ENCODE measurements at places on chromosomes 1 and 21.
A peak's percentile ranks its signal among the peaks of the same experiment; 100 is the strongest.

DNA sequence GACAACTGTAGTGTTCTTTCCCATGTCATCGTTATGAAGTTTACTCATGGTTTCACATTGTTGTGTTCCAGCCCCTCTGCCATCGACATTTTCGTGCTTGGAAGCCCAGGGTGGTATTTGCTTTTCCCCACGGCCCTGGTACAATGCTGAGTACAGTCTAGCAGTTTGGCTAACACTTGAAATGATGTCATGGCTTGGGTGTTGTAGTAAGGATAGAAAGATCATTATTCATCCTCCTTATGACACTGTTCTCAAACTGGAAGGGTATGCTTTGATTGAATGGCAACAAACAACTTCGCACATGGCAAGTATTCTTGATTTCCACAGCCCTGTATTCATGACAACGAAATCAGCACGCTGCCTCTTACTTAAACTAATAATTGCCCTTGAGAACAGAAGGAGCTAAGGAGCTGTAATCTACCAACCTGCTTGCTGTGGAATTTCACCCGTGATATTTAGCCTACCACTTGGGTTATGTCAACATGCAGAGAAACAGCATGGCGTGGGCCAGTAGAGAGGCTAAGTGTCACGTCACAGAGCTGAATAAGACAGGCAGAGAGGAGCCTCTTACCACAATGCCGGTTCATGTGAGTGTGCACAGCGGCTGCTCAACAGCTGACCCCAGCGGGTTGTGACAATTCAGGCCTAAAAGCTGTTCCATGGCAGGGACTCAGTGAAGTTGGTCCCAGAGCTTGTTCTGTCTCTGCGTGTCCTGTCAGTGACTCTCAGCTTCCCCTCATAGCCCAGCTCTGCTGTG is 73.9 kb downstream of the KCNJ6 start:
- no peak for DNase-seq

DNA sequence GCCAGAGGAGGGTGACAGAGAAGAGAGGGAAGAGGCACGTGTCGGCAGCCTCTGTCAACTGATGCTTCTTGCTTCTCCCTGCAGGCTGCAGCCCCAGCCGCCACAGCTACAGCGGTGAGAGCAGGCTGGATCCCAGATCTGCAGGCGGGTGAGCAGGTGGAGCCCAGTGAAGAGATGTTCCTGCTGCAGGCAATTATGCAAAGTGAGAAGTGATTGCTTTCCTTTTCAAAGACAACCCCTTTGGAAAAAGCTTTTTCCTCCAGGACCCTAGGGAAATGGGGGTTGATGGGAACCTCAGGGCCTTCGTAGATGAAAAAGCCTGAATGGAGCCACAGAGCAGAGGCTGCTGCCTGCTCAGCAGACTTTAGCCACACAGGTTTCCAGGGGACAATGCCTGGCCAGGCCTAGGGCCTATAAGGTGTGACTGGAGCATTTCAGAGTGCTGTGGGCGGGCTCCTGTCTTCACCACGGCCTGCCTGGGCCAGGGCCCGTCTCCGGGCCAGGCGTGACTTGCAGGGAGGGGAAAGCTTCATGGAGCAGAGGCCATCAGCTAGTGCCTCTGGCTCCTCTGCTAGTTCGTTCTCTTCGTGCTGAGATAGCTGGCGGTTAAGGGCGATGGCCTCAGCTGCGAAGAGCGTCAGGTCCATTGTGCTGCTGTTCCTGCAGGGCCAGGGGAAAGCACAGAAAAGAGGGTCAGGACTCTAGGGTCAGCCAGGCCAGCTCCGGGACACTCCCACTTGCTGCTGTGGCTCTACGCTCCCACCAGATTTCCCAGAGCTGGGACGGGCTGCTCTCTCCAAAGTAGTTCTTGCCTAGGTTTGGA is 6.9 kb upstream of the KNCN start:
- no peak for DNase-seq

- no peak for DNase-seq
Observed at GRCh38 chr1:231337043-231337471, 595 bp downstream of the EXOC8 start.

DNA sequence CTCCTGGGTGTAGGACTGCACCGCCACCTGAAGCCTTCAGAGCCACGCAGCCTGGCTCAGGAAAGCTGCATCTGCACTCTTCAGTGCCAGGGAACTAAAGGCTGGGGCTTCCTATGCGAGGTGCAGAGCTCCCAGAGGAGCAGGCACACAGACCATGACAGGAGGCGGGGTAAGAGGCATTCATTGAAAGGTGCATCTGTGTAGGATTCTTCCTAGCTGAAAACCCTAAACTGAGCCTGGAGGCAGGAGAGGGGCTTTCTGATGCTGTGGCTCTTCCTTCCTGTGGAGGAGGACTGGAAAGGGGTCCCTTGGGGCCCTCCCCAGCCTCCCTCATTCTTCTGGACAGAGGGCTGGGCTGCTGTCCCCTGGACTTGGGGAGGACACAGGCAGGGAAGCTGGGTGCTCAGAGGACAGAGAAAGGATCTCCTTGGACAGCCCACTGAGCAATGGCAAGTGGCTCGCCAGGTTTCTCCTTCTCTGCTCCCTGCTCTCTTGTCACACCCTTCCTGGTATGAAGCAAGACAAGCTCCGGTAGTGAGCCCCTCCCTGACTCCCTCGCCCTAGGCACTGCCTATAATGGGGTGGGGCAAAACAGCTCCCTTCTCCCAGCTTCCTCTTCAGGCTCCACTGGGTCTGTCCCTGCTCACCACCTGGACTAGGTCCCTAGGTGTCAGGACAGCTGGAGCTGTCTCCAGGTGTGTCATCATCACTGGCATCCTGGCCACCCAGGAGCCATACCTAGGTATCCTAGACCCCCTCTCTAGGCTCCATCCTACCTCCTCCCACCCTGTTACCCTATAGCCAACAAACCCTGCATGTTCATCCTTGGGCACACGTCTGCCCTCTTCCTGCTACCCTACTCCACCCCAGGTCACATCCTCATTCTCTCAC is 20.0 kb downstream of the S100A6 start:
- DNase-seq, result peak; percentile 17

DNA sequence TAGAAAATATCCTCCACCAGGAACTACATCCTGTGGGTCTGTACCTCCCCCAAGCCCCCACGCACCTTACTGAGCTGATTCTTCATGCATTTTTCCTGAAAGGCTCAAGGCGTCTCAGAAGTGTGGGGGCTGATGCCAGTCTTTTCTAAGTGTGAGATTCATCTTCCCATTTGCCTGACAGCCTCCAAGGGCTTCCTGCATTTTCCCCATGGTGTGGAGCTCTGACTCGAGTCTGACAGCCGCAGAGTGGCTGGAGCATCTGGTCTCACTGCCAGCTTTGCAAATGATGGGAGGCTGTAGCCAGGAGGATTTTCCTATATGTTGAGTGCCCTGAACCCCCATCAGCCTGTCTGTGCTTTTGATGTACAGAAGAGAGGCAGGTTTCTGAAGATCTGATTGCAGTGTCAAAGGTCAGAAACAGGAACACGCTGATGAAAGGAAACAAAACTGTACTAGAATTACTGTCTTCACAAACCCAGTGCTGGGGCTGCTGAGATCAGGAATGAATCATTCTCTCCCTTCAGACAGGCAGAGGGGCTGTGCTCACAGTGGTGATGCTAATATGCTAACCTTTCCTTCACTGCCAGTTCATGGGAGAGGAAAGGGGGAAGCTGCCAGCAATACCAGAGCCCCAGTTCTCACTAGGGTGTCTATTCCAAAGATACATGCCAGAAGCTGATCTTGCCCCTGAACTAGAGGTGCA is 201.5 kb upstream of the C1orf174 start:
- peak; percentile 4 for DNase-seq

- no peak for DNase-seq
Observed at GRCh38 chr1:8370905-8371315, 53.0 kb downstream of the SLC45A1 start.

DNA sequence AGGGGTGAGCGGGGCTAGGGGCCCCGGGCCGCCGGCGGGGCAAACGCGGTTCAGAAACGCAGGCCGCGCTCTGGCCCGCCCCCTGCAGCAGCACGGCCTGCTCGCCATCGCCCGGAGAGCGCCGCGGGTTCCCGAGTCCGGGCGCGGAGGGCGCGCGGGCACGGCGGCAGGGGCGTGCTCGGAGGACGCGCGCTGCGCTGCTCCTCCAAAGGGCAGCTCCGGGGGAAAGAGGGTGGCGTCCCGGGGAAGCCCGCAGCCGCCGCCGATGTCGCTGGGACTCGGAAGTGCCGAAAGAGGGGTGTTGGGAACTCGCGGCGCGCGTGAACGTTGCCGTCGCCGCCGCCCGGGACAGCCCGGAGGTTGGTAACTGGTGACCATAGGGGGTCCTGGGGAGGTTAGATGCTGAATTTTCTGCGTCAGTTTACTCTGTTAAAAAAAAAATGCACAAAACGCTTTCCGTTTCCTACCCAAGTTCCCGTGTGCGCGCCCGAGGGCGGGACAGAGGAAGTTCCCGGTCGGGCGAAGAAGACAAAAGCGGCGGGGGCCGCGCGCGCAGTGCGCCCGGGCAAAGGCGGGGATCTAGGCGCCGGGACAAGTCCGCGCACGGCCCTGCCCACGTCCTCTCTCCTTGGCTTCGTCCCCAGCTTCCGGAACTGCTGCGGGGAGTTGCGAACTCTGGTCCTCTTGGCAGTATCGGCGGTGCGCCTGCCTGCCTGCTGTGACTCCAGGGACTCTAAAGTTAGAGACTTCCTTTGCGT is at the start of gene HHAT:
Gene HHAT (plus strand): TSS at position 157 of the 758 bp plus-strand sequence. CDS start 20,074 bp downstream, outside the sequence.
- DNase-seq, result peak; percentile 86

- no peak for DNase-seq
Observed at GRCh38 chr1:157955857-157956256, 37.6 kb upstream of the KIRREL1 start.

DNA sequence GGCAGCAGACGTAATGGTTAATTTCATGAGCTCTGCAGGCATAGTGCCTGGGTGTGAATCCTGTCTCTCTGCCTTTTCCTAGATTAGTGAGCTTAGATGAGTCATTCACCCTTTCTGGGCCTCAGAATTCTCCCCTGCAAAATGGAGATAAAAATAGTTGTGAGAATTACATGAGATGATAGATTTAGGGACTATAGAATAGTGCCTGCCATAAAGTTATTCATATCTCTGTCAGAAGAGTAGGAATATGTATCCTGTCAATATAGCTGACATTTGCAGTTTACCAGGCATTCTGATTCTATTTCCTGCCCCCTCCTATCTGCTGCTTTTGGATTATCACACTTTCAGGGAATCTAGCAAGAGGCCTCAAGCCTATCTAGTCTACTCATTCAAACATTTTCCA is 112.0 kb downstream of the PDE4B start:
- no peak for DNase-seq

- no peak for DNase-seq
Observed at GRCh38 chr21:34092262-34092921, 19.0 kb downstream of the MRPS6 start.

GRCh38 chr1:204094856-204095634 is 22.1 kb downstream of the SOX13 start:
- no peak for DNase-seq

DNA sequence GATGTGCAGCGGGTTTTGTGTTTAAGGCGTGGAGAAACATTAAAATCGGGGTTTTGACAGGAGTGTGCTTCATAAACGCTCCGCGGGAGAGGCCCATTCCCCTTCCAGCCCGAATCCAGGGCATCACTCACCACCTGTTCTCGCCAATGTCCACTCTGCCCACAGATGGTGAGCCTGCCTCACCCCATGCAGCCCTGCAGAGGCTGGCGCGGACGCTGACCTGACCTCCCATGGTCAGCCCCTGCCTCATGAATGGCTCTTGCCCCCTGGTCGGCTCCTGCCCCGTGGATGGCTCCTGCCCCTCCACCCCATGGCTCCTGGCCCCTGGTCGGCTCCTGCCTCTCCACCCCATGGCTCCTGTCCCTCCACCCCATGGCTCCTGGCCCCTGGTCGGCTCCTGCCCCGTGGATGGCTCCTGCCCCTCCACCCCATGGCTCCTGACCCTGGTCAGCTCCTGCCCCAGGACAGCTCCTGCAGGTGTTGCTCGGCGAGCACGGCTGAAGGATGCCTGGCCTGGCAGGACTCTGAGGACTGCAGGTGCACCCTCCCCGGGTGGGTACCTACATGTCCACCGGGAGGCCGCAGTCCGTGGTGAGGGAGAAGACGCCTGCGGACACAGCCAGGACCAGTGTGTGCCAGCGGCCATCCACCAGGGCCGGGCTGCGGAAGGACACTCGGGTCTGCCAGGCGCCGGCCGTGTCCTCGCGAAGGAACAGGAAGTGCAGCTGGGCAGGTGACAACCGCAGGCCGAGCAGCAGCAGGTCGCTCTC is 6.7 kb downstream of the KRTAP10-1 start:
- peak; percentile 58 for DNase-seq

- DNase-seq, result peak; percentile 81
Observed at GRCh38 chr1:192516776-192517297, 58.7 kb upstream of the RGS1 start.

DNA sequence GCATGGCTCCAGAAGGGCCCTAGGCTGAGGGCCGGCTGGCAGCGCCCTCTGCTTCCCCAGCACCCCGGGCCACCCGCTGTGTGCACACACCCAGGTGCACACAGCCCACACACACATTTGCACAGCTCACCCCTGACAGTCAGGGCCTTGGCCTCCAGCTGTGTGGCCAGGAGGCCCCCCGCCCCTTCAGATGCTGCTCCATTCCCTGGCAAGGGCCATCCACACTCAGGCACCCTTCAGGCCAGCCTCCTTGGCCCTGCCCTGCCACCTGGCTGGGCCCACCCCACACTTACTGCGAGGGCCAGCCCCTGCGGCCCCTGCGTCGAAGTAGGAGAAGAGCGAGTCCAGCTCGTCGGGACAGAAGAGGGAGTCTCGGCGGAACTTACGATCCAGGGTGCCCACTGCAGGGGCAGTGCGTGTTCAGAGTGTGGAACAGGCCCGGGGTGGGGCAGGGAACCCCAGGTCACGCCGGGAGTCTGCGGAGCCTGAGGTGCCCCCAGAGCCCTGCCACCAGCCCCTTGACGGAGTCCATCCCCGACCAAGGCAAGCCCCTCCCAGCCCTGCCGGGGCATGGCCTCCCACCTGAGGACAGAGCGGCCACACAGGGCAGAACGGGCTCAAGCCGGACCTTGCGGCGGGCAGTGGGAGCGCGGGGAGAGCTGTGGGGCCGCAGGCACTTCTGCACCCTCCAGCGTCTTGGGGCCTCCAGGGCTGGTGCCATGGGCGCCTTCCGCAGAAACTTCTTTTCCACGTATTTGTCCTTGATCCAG is 12.4 kb downstream of the ACAP3 start:
- DNase-seq, result no peak

GRCh38 chr1:155013632-155014031 is 11.0 kb downstream of the ZBTB7B start:
- peak; percentile 82 for DNase-seq

DNA sequence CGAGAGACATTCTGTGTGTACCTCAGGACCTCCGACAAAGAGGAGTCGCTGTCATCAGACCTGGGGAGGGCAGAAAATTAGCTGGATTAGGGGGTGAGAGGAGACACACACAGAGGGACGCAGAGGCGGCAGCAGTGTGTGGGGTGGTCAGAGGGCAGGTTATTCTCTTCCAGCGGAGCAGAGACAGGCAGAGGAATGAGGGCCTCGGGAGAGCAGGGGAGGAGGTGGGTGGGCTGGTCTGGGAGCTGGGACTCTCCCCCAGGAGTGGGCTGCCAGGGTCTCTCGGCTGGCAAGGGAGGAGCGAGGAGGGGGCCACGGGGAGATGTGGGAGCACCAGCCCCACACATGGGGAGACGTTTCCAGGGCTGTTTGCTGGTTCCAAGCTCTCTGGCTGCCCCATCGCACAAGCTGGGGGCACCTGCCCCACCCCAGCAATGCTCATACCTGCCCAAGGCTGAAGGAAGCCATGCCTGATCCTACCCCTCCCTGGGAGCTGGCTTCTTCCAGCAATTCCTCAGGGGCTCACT is 40.4 kb downstream of the KIF21B start:
- DNase-seq, result no peak

Measured in activated effector memory CD4-positive, alpha-beta T cell treated with anti-CD3 and anti-CD28 coated beads, Interleukin-2, amount 50 U/mL, for 16 hours (primary cell).